ENCODE measurements at places on chromosomes 3 and 15.

DNA sequence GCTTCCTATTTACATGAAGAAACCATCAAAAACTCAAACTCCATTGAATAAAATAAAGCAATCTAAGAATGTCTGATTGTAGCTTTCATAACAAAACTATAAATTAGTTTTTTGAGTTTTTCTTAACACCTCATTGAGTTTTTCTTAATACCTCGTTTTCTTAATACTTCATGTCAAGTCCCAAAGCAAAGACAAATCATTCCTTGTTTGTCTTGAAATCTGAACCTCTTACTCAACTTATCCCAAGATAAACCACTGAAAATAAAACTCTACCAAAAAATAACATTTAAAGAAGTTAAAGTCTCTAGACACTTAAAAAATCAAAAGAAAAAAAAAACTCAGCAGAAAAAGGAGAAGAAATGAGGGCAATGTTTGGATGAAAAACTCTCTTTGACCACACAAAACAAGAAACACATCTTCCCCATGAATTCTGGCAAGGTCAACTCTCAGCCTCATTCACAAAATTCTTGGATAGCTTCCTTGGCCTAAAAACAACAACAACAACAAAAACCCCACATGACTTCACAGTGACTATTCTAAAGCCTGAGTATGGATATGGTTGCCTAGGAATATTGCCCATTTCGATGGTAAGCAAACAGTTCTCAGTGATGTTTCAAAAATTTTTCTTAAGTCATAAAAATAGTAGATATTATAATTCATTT, 38.2 kb downstream of the TMCC1 start:
- DNase-seq, result no peak

- DNase-seq, result no peak
Observed at GRCh38 chr3:58559586-58559985, 17.6 kb downstream of the FAM107A start.

DNA sequence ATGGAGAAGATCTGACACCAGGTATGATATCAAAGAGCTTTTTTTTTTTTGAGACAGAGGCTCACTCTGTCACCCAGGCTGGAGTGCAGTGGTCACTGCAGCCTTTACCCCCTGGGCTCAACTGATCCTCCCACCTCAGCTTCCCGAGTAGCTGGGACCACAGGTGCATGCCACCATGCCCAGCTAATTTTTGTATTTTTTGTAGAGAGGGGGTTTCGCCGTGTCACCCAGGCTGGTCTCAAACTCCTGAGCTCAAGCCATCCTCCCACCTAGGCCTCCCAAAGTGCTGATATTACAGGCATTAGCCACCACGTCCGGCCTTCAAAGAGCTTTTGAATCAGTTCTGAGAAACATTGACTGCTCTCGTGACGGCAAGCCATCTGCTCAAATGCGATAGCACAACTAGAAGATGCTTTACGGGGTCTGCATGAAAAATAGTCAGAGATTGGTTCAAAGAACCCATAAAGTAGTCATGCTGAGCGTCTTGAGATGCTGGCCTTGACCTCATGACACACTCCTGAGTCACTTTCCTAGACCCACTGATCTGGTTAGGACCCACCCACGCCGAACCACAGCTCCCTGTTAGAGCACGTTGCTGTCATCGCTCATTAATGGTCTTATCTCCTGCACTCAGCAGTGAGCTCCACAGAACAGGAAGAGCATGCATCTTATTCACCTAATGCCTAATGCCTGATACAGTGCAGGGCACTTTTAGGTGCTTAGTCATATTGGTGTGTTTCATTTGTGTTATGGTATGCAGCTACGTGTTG, 57.0 kb upstream of the NR2F2 start:
- no peak for DNase-seq

DNA sequence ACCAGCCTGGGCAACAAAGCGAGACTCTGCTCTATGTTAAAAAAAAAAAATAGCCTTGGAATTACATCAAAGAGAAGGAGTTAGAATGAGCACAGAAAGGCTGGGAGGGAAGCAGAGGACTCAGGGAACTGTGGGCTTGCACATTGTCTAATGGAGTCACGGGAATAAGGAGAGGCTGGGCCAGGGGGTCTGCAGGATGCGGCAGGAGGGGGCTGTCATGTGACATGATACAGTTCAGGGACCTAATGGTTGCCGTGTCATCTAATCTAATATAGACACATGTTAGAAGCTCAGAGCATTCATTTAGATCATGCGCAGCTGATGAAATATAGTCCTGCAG, 32.5 kb downstream of the GRK7 start:
- DNase-seq, result no peak

- no peak for DNase-seq
Observed at GRCh38 chr3:30112411-30112810, 494.0 kb upstream of the TGFBR2 start.

- DNase-seq, result peak; percentile 84
Observed at GRCh38 chr3:155391551-155391958, 98.1 kb upstream of the STRIT1 start.

- no peak for DNase-seq
Observed at GRCh38 chr15:77864211-77865105, 213.1 kb downstream of the TBC1D2B start.

DNA sequence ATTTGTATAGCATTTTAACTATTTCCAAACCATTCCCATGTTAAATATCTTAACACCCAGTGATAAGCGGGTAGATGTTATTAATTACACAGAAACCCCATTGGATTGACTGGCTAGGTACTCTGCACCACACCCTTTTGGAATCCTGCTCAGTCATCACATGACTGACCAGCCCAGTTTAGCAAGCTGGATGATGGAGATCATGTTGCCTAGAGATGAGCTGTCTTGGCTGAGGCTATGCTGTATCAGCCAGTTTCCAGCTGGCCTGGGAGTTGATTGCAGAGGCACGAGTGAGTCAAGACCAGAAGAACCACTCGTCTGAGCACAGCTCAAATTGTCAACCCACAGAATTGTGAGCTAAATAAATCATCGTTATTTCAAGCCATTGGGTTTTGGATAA, 124.6 kb downstream of the ZNF621 start:
- DNase-seq, result no peak

GRCh38 chr15:79418693-79419279, 13.3 kb upstream of the MINAR1 start:
- no peak for DNase-seq

DNA sequence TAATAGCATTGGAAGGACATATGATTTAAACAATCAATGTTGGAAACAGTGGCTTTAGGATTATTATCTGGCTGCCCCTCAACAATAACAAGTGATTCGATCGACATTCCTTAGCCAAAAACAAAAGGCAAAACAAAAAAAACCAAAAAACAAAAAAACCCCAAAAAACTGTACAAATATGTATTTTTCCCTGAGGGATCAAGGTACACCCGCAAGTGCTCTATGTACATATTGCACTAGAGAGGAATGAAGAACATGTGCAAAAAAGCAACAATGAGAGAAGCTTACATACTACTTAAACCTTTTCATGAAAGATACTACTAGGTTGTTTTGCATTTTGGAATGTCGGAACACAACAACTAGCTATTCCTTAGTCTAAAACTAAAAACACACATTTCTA, 14.2 kb upstream of the ICE2 start:
- DNase-seq, result no peak

DNA sequence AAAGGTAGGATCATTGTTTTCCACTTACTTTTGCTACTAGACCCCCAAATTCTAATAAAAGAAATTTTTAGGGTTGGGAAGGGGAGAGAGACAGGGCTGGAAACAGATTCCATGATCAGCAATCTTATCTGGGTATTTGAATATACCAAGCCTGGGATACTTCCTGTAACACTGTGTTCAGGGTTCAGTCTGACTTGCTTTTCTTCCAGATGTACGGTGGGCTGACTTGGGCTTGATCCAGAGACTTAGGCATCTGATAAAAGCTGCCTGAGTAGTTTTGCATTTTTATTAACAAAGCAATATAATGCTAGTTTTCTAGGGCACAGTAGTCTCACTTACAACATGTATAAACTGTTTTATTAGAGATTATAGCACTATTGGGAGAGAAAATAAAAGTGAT, 49.2 kb downstream of the KCNMB2 start:
- no peak for DNase-seq

DNA sequence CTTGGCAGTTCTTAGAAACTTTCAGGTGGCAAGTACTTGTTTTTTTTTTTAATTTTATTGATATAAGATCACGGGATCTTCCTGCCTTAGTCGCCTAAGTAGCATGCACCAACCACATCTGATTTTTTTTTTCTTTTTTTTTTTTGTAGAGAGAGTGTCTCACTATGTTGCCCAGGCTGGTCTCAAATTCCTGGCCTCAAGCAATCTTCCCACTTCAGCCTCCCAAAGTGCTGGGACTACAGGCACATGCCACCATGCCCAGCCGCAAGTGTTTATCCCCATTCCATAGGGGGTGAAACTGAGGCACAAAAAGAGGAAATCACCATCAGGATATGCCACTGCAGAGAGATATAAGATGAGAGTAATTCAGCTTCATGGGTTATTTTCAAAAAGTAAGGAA, 102.9 kb downstream of the IGF2BP2 start:
- DNase-seq, result no peak

DNA sequence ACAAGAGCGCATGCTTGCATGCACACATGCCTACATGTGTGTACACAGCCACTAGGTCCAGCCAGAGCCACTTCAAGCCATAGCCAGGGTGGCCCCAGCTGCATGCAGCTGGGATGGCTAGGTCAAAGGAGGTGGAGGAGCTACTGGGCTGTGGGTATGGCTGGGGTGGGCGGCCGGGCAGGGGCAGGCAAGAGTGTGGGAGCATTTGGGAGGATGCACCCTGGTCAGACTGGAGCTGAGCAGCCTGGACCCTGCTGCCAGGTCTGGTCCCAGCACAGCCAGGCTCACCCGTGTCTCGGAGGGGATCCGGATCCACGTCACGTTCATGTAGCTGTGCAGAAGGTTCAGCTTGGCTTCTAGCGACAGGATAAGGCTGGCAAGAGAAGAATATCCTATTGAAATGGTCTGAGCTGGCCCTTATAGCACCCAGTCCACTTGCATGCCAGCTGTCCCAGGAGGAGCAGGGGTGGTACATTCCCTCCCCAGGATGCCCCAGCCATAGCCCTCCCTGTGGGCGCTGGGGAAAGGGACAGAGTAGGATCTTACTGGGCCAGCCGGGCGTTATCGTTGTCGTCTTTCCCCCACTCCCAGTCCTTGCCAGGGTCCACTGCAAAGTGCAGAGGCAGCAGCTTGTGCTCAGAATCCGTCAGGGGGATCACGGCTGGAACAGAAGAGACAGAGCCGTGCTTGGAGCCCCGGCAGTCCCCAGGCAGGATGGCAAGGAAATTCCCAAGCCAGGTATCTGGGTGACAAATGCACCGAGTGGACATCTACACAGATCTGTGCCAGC, 160.5 kb downstream of the KLF13 start:
- no peak for DNase-seq

DNA sequence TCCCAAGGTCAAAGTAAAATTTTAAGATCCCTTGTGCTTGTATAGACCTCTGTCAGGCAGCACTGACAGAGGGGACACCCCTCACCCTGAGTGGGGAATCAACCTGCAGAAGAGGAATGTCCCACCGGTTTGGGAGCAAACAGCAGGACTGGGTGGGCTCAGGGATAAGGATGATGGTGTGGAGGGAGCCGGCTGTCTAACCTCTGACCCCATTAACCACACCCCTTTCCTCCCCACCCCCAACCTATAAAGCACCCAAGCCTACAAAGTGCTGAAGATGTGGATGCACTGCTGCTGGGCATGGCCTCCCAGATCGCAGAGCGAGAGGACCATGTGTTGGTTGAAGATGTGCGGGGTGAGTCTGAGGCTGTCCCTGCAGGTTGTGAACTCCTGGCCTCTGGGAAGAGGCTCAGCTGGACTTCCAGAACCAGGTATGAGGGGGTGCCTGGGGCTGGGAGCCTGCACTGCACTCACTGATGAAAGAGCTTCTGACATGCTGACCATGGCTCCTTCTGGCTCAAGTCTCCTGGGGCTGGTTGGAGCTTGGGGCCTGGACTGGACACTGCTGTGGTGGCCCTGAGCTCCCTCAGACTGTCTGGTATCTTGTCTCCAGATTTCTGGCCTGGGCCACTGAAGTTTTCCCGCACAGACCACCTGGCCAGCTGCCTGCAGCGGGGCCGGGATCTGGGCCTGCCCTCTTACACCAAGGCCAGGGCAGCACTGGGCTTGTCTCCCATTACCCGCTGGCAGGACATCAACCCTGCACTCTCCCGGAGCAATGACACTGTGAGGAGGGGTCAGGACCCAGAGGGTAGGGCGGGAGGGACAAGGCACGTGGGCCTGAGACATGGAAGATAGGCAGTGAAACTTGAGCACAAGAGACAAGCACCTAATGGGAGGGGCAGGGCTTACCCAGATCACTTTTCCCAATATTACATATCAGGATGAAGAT, 9.3 kb downstream of the DUOX1 start:
- no peak for DNase-seq

DNA sequence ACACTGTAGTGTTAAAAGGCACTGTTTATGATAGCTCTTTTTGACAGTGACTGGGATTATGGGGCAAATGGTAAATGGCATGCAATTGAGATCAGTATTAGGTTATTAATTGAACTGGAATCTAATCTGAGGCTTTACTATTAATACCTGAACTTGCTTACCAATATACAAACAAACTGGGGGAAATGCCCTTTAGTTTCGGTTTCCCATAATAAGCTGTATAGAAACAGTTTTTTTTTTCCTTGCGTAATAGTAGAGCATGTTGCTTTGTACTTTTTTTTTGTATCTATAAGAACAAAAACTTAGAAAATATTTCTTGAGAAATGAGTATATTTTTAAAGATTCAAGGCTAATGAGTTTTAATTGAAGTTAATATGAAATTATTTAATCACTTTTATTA, 95.0 kb downstream of the FNDC3B start:
- DNase-seq, result no peak

- DNase-seq, result no peak
Observed at GRCh38 chr3:68057637-68058320, 403.4 kb upstream of the SUCLG2 start.

- no peak for DNase-seq
Observed at GRCh38 chr3:24264748-24265158, 229.9 kb downstream of the THRB start.

GRCh38 chr3:29384640-29385039, 103.8 kb downstream of the RBMS3 start:
- DNase-seq, result peak; percentile 63

DNA sequence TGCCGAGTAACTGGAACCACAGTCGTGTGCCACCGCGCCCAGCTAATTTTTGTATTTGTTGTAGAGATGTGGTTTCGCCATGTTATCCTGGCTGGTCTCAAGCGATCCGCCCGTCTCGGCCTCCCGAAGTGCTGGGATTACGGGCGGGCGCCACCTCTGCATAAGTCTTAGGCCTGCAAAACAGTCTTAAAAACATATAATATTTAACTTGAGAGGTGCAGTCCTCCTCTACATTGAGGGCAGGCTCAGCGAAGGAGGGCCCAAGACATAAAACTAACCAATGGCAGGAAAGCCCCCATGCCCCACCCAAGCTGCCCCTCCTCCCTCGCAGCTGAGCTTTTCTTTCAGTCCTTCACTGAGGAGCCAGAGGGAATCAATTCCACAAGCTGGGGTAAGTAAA, at the start of gene SLC28A2:
SLC28A2 (plus strand) TSS at position 347 of the 400 bp plus-strand sequence. CDS start 982 bp downstream, outside the sequence.
- DNase-seq, result no peak

DNA sequence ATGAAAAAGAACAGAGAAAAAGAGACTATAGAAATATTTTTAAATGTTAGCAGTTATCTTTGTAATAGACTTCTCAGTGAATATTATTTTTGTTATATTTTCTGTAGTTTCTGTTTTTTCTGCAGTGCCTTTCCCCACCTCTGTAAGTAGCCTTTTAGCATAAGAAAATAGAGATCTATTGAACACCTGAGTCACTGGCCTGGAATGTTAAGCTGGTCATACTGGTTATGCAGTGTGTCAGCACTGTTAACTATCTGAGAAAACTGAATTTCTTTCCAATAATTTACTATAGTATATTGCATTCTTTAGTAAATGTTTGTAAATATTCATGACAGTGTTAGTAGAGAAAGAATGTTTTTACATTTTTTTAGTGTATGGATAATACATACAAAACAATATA, 79.8 kb downstream of the NECTIN3 start:
- no peak for DNase-seq

Data from AG09319 (cell line).